ENCODE measurements at places on chromosomes 5 and 9.

GRCh38 chr9:121298016-121298538, 30.1 kb downstream of the GSN start:
- DNase-seq, result no peak

- no peak for DNase-seq
These were observed 83.0 kb upstream of the GLIS3 start for GRCh38 chr9:4382722-4383317.

DNA sequence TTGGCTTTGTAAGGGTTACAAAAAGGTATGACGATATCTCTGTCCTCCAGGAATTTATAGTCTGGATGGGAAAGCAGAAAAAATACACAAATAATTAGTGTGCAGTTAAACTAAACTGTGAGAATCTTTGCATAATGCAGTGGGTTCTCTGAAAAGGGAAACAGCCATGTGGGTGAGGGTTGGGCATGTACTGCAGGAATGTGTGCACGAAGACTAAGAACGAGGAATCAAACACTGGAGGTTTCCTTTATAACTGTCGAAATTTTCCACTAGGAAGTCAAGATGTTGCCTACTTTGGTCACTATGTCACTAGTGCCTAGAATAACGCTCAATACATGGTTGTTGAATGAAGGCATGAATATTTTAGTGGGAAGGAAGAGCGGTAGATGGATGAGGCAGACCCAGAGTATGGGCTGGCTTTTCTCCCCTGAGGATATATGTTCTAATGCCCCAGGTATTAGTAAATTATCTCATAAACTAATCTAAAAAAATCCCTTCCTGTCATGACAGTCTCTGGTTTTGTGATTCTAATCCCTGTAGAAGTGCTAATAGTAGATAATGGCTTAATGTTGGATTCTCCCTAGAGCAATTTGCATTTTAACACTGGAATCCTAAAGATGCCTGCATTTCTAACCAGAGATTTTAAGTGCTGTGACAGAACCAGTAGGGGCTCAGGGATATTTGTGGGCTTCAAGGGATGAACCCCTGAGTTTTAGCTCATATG, 227.3 kb downstream of the NMUR2 start:
- DNase-seq, result no peak

DNA sequence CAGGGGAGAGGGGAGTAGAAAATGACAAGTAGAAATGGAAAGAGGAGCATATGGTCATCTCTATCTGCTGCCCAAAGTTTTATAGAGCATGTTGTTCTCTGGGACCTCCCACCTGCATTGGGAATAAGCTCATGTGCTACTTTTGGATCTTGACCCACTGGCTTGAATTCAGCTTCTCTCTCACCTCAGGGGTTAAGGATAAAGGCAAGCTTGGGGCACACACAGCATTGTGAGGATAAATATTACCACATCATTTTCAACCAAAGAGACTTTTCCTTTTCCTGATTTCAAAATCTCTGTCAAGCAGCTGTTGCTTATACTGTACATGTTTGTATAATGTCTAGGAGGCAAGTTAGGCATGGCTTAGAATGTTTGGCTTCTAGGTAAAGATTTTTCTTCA, 16.6 kb downstream of the ATP10B start:
- no peak for DNase-seq

GRCh38 chr5:72622170-72622760, 115.1 kb upstream of the ZNF366 start:
- no peak for DNase-seq

- DNase-seq, result no peak
These were observed 13.0 kb downstream of the ELL2 start for GRCh38 chr5:95948631-95949030.

DNA sequence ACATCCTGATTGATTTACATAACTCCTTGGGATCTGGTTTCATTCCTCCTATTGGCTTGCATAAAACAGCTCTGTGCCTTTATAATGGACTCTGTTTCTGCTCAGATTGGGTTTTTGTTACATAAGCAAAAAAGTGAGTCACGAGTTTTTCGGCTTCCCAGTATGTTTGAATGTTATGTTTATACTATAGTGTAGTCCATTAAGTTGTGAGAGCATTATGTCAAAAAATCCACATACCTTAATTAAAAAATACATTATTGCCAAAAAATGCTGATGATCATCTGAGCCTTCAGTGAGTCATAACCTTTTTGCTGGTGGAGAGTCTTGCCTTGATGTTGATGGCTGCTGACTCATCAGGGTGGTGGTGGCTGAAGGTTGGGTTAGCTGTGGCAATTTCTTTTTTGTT, 144.6 kb downstream of the CCDC171 start:
- DNase-seq, result no peak

DNA sequence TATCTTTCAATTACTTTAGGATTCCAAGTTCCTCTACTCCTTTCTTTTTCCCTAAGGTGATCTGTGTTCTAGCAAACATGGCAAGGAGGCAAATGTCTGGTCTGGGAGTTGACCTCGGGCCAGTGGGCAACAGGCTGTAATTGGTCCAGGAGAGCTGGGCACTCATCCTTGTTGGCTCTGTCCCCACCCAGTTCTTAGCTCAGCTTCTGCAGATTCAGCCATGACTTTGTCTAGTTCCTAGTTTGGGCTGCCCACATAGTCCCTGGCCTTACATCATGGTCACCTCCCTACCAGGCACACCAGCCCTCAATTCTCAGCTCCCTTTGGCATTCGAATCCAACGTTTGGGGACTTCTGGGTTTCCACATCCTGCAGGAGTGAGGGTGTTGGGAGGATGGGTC, 92.1 kb upstream of the DAP start:
- DNase-seq, result no peak

DNA sequence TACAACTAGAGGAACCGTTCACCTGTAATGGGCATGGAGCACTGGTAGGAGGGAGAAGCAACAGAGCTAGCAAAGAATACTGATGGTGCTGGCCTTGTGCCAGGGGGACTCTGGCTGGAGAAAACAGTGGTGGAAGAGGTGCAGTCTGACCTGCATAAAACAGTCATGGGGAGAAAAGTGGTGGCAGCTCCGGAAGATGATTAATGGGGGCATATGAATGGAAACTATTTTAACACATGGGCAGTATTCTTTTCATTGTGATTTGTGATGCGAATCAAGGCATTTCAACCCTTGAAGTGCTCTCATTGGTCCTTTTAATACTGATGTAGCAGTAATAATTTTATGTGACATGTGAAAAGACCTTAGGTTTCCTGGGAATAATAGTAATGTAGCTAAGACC, 219.6 kb downstream of the ADAMTS6 start:
- no peak for DNase-seq

DNA sequence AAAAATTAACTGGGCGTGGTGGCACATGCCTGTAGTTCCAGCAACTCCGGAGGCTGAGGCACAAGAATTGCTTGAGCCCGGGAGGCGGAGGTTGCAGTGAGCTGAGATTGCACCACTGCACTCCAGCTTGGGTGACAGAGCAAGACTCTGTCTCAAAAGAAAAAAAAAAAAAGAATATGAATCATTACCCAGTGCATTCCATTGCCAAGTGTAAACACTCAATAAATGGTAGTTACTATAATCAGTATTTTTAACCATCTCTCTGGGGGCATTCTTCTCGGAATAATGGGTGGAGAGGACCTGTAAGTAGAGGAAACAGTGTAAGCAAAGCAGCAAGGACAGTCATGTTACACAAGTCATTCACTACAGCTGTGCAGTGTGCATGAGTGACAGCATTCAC, 13.8 kb upstream of the RANBP17 start:
- DNase-seq, result no peak

DNA sequence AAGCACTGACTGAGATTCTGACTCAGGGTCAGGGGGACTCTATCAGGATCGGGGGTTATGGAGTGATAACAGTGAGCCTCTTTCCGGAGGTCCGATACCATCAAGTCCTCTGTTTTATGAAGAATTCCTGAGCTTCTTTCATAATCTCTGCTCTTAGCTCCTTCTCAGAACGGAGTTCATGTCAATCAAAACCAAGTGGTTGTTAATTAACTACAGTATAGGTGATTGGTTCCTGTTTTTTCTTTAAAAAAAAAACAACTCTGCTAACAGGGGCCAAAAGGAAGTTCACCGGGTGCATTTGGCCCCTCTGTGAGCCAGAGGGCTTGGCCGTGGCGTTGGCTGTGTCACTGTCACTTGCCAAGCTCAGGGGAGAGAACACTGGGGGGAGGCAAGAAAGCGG, 4.0 kb downstream of the GFI1B start:
- no peak for DNase-seq

GRCh38 chr9:20464242-20464641, 158.1 kb downstream of the MLLT3 start:
- DNase-seq, result no peak

GRCh38 chr9:94030318-94031179, 53.7 kb upstream of the PTPDC1 start:
- peak; percentile 90 for DNase-seq

DNA sequence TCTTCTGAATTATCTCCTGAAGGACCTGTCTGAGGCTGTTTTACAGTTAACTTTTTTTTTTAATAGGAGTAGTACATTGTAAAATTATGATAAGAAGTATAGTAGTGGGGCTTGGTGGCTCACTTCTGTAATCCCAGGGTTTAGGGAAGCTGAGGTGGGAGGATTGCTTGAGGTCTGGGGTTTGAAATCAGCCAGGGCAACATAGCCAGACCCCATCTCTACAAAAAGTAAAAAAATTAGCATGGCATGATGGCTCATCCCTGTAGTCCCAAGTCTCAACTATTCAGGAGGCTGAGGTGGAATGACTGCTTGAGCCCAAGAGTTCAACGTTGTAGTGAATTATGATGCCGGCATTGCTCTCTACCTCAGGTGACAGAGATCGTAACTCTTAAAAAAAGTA, 7.0 kb downstream of the IPO11 start:
- no peak for DNase-seq

- no peak for DNase-seq
These were observed 33.7 kb downstream of the NACC2 start for GRCh38 chr9:136061405-136061804.

DNA sequence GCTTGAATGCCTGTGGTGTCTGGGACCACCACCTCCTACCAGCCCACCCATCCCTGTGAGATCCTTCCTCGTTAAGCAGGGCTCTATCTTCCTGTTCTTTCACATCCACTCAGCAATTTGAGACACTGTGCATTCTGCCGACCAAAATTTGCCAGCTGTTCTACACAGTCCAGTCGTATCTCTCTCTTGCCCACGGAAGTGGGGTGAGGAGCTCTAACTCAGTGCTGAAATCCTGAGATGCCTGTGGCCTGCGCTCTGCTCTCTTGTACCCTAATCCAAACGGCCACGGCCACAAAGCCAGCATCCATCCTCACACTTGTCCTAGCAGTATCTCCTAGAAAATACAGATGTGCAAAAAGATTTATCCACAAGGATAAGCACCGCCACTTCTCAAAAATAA, 97.9 kb downstream of the MVB12B start:
- DNase-seq, result no peak

GRCh38 chr5:5128766-5129165, 11.4 kb upstream of the ADAMTS16 start:
- DNase-seq, result no peak

DNA sequence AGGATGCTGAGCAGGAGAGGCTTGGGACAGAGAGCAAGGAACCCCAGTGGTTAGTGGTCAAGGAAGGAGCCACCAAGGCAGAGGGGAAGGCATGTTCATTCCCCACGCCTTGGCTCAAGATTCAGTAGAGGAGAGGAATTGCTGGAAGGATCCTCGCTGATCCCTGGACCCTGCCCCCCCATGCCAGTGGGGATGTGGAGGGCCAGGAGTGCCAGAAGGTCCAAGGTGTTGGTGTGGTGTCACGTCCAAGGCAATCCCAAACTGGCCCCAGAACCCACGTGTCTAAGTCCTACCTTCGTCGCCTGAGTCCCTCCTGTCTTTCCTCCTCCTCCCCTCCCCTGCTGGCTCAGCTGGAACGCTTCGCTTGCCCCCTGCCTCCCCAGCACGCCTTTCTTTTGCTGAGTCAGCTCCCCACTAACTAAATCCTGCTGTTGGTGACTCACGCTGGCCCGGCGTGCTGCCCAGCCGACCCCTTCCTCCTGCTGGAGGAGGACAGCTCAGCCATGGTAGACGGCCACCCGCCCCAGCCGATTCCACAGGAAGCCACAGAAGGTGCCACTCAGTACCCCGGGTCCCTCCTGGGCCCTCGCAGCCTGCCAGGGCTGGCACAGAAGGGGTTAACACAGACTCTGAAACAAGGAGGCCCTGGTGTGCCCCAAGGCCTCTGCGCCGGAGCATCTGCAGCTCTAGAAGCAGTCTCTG, 37.6 kb upstream of the ORM1 start:
- DNase-seq, result peak; percentile 43

DNA sequence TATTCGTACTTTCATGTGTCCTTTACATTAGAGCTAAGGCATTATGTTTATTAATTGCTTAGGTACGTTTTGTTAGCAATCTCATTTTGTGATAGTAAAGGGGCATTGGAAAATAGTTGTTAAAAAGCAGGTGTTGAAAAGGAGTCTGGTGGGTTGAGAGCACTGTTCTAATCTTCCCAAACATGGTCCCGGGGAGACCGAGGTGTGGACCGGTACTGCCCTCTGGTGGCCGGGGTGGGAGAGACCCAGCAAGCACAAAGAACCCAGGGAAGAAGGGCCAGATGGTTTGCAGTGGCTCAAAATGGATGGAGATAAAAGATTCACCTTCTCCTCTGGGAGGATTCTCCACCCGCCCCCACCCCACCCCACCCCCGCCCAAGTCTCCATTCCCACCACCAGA, 26.1 kb downstream of the IDNK start:
- peak; percentile 70 for DNase-seq

GRCh38 chr5:77632526-77633206, 5.8 kb downstream of the OTP start:
- DNase-seq, result no peak

GRCh38 chr5:43141211-43141610, 20.5 kb downstream of the ZNF131 start:
- no peak for DNase-seq

GRCh38 chr5:178114325-178115135, 1.2 kb downstream of the N4BP3 start:
- peak; percentile 71 for DNase-seq

- no peak for DNase-seq
These were observed 72.2 kb downstream of the MED27 start for GRCh38 chr9:132007371-132008025.

- DNase-seq, result no peak
These were observed 22.3 kb downstream of the PSMB7 start for GRCh38 chr9:124392871-124393460.

GRCh38 chr9:22052376-22052945, 43.4 kb upstream of the CDKN2B start:
- DNase-seq, result no peak

- DNase-seq, result no peak
These were observed 1.1 kb upstream of the FOXB2 start for GRCh38 chr9:77018058-77018968.

DNA sequence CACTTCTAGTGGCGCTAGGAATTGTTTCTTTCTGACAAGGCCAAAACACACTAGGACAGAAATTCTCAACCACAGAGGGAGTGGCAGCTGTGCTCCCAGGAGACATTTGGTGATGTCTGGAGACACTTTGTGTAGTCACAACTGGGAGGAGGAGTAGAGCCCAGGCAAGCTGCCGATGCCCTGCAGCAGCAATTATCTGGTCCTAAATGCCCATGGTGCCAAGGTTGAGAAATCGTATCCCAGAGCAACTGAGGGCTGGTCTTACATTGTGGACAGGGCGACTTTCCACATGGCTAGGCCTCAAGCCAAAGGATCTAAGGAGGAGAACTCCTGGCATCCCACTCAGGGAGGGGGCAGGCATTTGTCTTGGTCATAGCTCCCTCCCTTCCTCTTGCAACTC, 259.9 kb downstream of the GADD45G start:
- no peak for DNase-seq
